ENCODE measurements at places on chromosomes 2 and 18. TPM values are rescaled to one million over a fixed set of nuclear protein-coding genes. Genes with fewer than 3 reads are reported as not detected.

DNA sequence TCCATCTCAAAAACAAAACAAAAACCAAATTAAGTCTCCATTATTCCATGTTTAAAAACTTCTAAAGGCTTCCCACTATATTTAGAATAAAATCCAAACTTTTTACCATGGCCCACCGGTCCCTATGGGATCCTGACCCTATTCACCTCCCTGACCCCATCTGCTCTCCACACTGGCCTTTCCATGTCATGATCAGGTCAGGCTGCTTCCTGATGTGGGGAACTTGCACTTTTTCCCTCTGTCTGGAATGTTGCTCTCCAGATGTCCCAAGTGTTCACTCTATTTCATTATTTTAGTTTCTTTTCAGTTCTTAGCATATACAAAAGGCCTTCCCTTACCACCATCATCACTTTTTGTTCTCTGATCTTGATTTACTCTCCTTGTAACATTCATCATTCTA, 7.5 kb upstream of the MTA3 start:
- no peak overlapping the region for H3K27ac ChIP-seq
- no peaks in the 10 kb centered on the region for H3K27me3 ChIP-seq
- no peak overlapping the region for H3K4me3 ChIP-seq
- H3K4me1 ChIP-seq: peaks cover 29% of the 10 kb centered on the region

DNA sequence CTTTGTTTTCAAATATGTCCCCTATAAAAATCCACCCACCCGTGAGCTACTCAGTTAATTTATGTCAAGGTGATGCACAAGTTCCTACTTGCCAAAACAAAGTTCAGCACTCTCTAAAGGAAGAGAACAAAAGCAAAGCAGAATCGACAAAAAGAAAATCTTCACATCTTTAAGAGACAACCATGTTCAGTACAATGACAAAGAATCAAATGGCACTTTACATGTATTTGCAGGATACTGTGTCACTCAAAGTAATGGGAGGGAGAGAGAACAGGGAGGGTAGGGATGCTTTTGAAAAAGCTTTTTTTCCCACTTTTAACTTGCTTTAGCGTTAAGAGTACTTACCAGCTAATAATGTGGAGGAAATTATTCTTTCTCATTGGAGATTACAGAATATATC, 39.0 kb upstream of the FAM237A start:
- DNase-seq: no peak
- H3K27me3 ChIP-seq: no peaks in the 10 kb centered on the region
- H3K36me3 ChIP-seq: no peaks in the 10 kb centered on the region

DNA sequence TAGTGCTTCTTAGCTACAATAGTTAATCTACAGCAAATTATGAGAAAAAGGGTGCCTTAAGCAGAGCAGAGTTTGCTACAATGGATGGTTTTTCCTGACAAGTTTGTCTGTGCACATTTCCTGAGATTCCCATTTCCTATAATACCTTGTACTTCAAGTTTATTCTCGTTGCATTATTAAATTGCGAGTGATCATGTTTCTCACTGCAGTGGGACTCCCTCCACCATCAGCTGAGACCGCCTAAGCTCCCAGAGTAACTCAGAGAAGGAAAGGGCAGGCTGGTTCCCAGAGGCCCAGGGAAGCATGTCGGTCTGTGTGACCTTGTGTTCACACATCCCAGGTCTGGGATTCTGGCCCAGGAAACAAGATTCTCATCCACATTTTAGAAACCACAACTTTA, 162.1 kb downstream of the ARL4C start:
- H3K36me3 ChIP-seq: no peaks in the 10 kb centered on the region
- no peak overlapping the region for H3K4me3 ChIP-seq
- H3K27me3 ChIP-seq: no peaks in the 10 kb centered on the region
- H3K4me1 ChIP-seq: peaks cover 8% of the 10 kb centered on the region
- DNase-seq: no peak
- no peak overlapping the region for H3K27ac ChIP-seq

DNA sequence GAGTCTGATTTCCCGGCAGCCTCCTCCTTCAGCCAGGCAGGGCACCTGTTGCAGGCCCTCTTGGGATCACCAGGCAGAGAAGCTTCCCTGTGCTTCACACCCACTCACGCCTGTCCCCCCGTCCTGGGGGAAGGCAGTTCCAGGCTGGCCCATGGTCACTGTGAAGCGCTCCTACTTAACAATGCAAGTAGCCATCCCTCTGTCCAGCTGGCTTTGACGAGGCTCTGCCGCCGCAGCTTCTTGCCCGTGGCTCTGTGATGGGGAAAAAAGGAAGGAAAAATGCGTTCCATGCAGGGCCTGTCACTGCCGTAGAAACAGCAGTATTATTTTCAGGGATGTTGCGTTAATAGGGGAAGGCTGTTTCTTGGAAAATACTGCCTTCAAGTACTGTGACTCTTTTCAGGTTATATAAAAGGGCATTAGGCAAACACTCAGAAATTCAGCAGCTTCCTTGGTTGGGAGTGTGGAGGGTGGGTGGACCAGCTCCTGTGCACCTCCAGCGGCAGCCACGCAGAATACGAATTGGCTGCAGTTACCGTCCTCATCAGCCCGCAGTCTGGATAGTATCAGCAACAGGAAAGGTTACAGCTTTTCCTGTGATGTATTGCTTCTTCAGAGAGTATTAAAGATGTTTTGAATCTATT, 232.3 kb downstream of the KLHL29 start:
- peak overlapping the region; percentile 69 for H3K27ac ChIP-seq
- peaks cover 30% of the 10 kb centered on the region for H3K4me1 ChIP-seq
- no peak overlapping the region for H3K4me3 ChIP-seq
- H3K36me3 ChIP-seq: 0 out of 2 replicates have a peak, but pooled peaks cover under 1% of the 10 kb centered on the region

GRCh38 chr2:108586116-108586515, 51.8 kb downstream of the LIMS1 start:
- H3K36me3 ChIP-seq: no peaks in the 10 kb centered on the region
- peaks cover 20% of the 10 kb centered on the region for H3K4me1 ChIP-seq
- no peak overlapping the region for H3K27ac ChIP-seq
- no peak overlapping the region for H3K4me3 ChIP-seq
- H3K27me3 ChIP-seq: no peaks in the 10 kb centered on the region

DNA sequence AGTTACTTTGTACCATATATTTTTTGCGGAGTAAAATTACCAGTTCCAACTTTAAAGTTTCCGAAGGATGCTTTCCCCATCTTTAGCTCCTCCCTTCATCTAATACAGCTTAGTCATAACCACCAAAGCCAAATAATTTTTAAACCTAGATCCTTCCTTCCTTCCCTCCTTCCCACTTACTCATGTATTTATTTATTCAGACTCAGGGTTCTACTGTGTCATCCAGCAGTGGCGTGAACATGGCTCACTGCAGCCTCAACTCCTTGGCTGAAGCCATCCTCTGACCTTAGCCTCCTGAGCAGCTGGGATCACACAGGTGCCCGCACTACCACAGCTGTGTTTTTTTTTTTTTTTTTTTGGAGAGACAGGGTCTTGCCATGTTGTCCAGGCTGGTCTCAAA, 4.4 kb downstream of the LPIN2 start:
- H3K27me3 ChIP-seq: no peaks in the 10 kb centered on the region
- peaks cover 40% of the 10 kb centered on the region for H3K4me1 ChIP-seq
- H3K36me3 ChIP-seq: peaks cover 50% of the 10 kb centered on the region
- DNase-seq: no peak
- H3K4me3 ChIP-seq: no peak overlapping the region

- H3K36me3 ChIP-seq: no peaks in the 10 kb centered on the region
- H3K27ac ChIP-seq: no peak overlapping the region
- no peak overlapping the region for H3K4me3 ChIP-seq
- no peaks in the 10 kb centered on the region for H3K27me3 ChIP-seq
- peaks cover 7% of the 10 kb centered on the region for H3K4me1 ChIP-seq
Observed at GRCh38 chr2:160557903-160558302, 64.3 kb upstream of the RBMS1 start.

GRCh38 chr2:205869439-205869838, 187.1 kb downstream of the NRP2 start:
- DNase-seq: no peak
- H3K27ac ChIP-seq: no peak overlapping the region
- H3K4me3 ChIP-seq: no peak overlapping the region
- no peaks in the 10 kb centered on the region for H3K27me3 ChIP-seq
- H3K36me3 ChIP-seq: peaks cover 4% of the 10 kb centered on the region

DNA sequence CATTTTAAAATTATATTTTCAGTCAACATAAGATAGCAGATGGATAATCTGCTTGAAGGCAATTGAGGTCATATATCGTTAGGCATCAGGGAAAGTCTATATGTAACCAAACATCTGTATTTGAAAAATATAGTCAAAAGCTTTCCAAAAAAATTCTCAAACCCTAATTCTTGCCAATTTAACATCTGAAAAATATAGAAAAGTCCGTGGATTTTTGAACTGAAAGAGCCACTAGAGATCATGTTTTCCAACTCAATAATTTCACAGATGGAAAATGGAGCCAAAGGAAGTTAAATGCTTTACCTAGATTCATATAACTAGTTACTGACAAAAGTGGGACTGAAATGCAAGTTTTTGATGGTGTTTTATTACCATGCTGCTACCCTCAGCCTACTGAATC, 185.1 kb upstream of the ZNF804A start:
- H3K27ac ChIP-seq: no peak overlapping the region
- no peak for DNase-seq
- H3K4me1 ChIP-seq: no peaks in the 10 kb centered on the region
- H3K4me3 ChIP-seq: no peak overlapping the region

GRCh38 chr18:76339246-76339620, 155.8 kb downstream of the ZNF516 start:
- H3K27me3 ChIP-seq: no peaks in the 10 kb centered on the region
- no peak for DNase-seq
- H3K4me1 ChIP-seq: no peaks in the 10 kb centered on the region

- H3K27me3 ChIP-seq: no peaks in the 10 kb centered on the region
- no peak for DNase-seq
- H3K4me1 ChIP-seq: peaks cover 29% of the 10 kb centered on the region
- H3K36me3 ChIP-seq: no peaks in the 10 kb centered on the region
- H3K27ac ChIP-seq: no peak overlapping the region
Observed at GRCh38 chr18:67074309-67074708, 442.2 kb downstream of the DSEL start.

- no peak for DNase-seq
- H3K27ac ChIP-seq: no peak overlapping the region
- no peaks in the 10 kb centered on the region for H3K27me3 ChIP-seq
- H3K4me1 ChIP-seq: peaks cover 13% of the 10 kb centered on the region
- H3K36me3 ChIP-seq: no peaks in the 10 kb centered on the region
- no peak overlapping the region for H3K4me3 ChIP-seq
Observed at GRCh38 chr2:24926602-24927252, 6.7 kb upstream of the ADCY3 start.

DNA sequence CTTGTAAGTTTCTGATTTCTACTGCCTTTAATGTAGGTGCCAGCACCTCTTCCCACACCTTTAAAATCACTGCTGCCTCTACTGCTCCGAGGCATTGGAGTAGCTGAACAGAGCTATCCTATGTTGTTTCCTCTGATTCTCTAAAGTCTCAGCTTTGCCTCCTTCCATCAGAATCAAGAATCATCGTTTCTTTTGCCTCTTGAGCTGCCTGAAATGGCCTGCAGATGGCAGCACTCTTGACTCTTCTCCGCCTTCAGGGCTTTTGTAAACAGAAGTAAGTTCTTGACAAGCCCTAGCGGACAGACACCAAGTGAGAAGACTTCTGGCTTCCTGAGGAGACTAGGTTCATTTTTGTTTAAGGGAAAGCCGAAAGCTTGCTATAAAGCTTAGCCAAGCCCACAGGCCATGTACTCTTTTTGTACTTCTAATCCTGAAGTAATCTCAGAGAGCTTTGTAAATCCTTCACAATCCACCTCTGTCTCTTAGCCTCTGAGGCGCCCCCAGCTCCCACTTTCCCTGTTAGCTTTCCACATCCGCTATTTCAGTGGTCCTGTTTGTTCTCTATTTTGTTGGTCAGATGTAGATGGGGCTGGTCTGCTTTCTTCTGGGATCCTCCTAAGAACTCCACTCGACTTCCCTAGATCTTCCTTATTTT, 48.4 kb downstream of the GTF3C3 start:
- peaks cover 4% of the 10 kb centered on the region for H3K4me1 ChIP-seq
- peak overlapping the region; percentile 77 for H3K27ac ChIP-seq
- peak; percentile 83 for DNase-seq
- H3K27me3 ChIP-seq: no peaks in the 10 kb centered on the region
- H3K4me3 ChIP-seq: no peak overlapping the region

DNA sequence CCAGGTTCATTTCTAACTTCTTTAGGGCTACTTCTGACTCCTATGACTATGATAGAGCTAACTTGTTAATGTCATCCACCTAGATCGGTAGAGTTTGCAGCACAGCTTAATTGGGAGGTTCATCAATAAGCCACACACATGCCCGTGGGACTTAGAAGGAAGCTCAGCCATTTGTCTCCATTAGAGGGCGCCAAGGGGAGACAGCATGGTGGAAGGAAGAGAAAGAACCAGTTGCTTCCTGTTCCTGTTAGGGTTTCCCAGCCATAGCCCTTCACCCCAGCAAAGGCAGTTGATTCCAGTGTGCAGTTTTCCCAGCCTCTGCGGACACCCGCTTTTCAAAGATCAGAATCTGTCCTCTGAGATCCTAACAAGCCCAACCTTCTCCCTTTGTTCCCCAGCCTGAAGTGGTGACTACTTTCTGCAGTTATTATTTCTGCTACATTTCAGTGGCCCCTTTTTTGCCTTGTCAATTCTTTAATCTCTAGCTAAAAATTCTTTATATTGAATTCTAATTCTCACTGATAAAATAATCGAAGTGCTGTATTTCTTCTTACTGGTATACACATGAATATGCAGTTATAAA, 30.3 kb downstream of the MAIP1 start:
- H3K27me3 ChIP-seq: no peaks in the 10 kb centered on the region
- no peak overlapping the region for H3K4me3 ChIP-seq
- 0 out of 2 replicates have a peak, but pooled peaks cover 4% of the 10 kb centered on the region for H3K36me3 ChIP-seq
- peaks cover 37% of the 10 kb centered on the region for H3K4me1 ChIP-seq

- no peaks in the 10 kb centered on the region for H3K36me3 ChIP-seq
- H3K4me1 ChIP-seq: peaks cover 10% of the 10 kb centered on the region
- H3K4me3 ChIP-seq: no peak overlapping the region
- H3K27me3 ChIP-seq: no peaks in the 10 kb centered on the region
- no peak overlapping the region for H3K27ac ChIP-seq
- no peak for DNase-seq
Observed at GRCh38 chr2:145801210-145801609, 1281.3 kb upstream of the ZEB2 start.

- H3K4me3 ChIP-seq: no peak overlapping the region
- no peak for DNase-seq
- no peaks in the 10 kb centered on the region for H3K36me3 ChIP-seq
- H3K27me3 ChIP-seq: no peaks in the 10 kb centered on the region
Observed at GRCh38 chr2:63790906-63791305, 50.8 kb upstream of the UGP2 start.

GRCh38 chr2:70467237-70467636, 86.4 kb downstream of the TGFA start:
- H3K36me3 ChIP-seq: no peaks in the 10 kb centered on the region
- H3K27ac ChIP-seq: no peak overlapping the region
- H3K4me3 ChIP-seq: no peak overlapping the region

GALNT14 gene
- total RNA-seq: 6.8 TPM

NEU4 gene
- total RNA-seq: 2.2 TPM

RBBP8 gene
- 33.3 TPM for total RNA-seq

MYO5B gene
- 8.7 TPM for total RNA-seq

FNDC4 gene
- 14.1 TPM for total RNA-seq

HOXD13 gene
- total RNA-seq: not detected

ANKRD44 gene
- 0.71 TPM for total RNA-seq

POTEJ gene
- not detected for total RNA-seq

ASXL2 gene
- total RNA-seq: 31.3 TPM

CROCC2 gene
- not detected for total RNA-seq
